Stimulated activated CD8-positive, alpha-beta memory T cell treated with anti-CD3 and anti-CD28 coated beads, Interleukin-2, amount 100 ng/mL, for 1 hour (primary cell): ENCODE measurements at places on chromosomes 1 and 21.

DNA sequence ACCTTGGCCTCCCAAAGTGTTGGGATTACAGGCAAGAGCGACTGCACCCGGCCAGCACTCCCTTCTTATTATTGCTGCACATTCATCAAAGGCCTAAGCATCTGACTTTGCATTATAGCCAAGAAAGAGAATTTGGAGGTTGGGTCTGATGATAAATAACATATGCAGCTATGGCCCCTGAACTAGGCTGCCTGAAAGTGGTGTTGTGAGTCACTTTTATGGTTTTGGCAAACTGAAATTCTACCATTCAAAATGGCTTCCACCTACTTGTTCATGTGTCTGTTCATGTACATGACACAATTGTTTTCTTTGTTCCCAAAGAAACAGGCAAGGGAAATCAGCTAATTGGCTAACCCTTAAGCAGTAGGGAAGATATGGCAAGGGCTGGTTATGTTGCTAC, 25.0 kb upstream of the UAP1 start:
- no peak for DNase-seq

GRCh38 chr21:44858291-44858690, 15.2 kb downstream of the PTTG1IP start:
- DNase-seq = no peak

GRCh38 chr1:236160540-236161127, 18.3 kb downstream of the GPR137B start:
- no peak for DNase-seq

DNA sequence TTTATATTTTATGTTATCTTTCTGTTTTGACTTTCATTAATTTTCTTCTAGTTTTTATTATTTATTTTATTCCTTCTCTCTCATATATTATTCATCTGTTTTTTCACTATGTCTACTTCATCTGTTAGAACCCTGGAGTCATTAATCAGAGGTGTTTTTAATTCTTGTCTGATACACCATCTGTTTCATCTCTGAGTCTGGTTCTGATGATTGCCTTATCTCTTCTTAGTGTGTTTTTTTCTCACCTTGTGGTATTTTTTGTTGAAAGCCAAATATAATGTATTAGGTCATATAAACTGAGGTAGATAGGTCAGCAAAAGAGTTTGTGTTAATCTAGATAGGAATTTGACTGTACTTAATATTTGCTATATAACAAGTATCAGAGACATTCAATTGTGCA, 1005.7 kb upstream of the NCAM2 start:
- DNase-seq = no peak

GRCh38 chr1:23638188-23638619, 53.4 kb upstream of the RPL11 start:
- no peak for DNase-seq

GRCh38 chr1:15592285-15592684, 7.4 kb upstream of the AGMAT start:
- DNase-seq = no peak

GRCh38 chr1:246647113-246647512, 77.1 kb upstream of the SCCPDH start:
- no peak for DNase-seq

- no peak for DNase-seq
Measured at GRCh38 chr1:25735956-25736529, 64.0 kb upstream of the SELENON start.

DNA sequence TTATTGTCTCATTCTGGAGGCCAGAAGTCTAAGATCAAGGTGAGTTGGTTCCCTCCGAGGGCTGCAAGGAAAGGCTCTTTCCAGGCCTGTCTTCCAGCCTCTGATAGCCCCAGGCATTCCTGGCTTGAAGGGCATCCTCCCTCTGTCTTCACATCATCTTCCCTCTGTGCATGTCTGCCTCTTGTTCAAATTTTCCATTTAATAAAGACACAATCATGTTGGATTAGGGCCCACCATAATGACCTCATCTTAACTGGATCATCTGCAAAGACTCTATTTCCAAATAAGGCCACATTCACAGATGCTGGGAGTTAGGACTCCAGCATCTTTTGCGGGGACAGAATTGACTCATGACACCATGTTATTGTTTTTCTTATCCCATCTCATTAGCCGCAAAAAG, 24.5 kb downstream of the HUNK start:
- DNase-seq = no peak

- no peak for DNase-seq
Measured at GRCh38 chr1:113390871-113391648, 745 bp downstream of the MAGI3 start.

DNA sequence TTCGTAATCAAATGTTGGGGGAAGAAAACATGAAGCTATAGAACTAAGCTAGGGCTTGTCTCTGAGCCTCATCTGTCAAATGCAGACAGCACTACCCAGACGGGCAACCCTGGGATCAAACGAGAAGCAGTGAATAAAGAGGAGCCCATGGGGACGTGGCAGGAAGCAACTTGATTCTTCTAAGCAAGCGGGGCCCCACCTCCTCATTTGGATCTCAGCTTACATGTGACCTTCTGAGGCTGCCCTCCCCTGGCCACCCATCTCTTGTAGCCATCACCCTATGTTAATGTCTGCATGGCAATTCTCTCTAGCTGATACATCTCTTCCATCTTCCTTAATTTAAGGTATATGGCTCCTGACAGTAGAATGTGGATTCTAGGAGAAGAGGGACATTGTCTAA, 171.3 kb downstream of the IGSF21 start:
- no peak for DNase-seq

- no peak for DNase-seq
Measured at GRCh38 chr1:21902026-21903012, 34.8 kb downstream of the HSPG2 start.

- no peak for DNase-seq
Measured at GRCh38 chr1:102628109-102628613, 480.2 kb downstream of the COL11A1 start.

DNA sequence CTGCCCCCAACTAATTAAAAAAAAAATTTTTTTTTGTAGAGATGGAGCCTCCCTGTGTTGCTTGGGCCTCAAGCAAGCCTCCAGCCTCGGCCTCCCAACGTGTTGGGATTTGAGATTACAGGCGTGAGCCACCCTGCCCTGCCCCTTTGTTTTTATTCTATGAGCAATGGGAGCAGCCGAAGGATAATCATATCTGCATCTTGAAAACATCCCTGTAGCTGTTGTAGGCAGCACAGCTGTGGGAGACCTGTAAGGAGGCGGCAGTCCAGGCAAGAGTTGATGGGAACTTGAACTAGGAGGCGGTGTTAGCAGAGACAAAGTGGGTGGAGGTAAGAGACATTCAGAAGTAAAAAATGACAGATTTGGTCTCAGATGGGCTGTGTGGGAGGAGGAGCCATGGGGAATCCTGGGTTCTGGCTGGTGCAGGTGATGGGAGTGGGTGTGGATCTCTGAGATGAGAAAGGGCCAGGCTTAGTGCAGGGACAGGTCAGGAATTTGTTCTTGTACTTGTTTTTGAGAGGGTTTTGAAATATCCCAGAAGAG, 31.3 kb downstream of the STUM start:
- no peak for DNase-seq

DNA sequence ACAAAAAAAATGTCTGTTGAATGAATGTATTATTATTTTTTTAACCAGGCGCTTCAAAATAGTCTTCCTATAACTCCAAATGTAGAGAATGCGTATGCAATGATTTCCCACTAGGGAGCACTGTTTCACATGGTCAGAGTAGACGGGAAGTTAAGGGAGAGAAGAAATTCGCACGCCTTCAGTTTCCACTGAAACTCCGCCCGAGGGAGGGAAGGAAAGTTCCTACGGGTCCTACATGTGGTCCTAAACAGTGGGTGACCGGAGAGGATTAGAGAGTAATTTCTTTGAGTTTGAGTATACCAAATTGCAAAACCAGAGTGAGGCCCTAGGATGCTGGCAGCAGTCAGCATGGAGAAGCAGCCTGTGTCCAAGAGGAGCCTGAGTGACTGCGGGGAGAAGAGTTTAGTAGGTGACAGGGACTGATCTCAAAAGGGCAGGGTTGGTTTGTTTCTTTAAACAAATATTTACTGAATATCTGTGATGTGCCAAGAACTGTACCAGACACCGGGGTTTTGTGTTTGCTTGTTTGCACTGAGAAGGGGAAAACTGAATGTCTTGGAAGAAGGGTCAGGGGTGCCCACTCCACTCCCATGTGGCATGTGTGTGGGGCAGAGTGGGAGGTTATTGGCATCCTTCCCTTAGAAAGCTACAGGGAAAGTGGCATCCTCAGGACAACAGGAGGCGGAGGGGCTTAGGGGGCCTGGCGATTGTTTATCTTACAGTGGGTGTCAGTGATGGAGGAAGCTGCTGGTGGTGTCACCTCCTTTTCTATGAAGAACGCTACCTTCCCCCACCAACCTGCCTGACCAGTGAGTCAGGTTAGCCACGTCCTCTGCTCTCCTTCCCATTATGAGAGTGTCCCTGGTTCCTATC, 22.8 kb downstream of the RNU5D-1 start:
- DNase-seq = no peak

- no peak for DNase-seq
Measured at GRCh38 chr1:164713456-164714207, 154.6 kb downstream of the PBX1 start.

DNA sequence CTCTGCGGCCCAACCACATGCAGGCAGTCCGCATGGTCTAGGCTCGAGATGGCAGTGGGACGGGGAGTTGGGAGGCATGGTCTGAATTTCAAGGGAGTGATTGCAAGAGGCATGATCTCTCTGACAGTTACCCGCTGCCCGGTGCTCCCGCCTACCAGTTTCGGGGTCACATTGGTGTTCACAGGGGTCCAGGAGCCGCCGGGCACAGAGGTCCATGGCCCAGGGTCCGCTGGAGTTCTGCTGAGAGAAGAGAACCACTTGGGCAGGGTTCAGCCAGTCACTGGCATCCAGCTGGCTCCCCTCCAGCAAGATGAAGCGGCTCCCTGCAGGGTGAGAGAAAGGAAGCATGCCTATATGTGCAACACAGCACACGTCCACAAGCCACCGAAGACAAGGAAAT, 141.3 kb downstream of the ASTN1 start:
- no peak for DNase-seq

- DNase-seq = no peak
Measured at GRCh38 chr1:63723602-63724001, 50.2 kb upstream of the ROR1 start.

GRCh38 chr1:178532392-178532791, 19.5 kb downstream of the TEX35 start:
- DNase-seq = peak; percentile 41

GRCh38 chr1:210332719-210333398, 4.2 kb downstream of the HHAT start:
- no peak for DNase-seq

GRCh38 chr1:3466366-3467075, 12.1 kb downstream of the ARHGEF16 start:
- DNase-seq = no peak

DNA sequence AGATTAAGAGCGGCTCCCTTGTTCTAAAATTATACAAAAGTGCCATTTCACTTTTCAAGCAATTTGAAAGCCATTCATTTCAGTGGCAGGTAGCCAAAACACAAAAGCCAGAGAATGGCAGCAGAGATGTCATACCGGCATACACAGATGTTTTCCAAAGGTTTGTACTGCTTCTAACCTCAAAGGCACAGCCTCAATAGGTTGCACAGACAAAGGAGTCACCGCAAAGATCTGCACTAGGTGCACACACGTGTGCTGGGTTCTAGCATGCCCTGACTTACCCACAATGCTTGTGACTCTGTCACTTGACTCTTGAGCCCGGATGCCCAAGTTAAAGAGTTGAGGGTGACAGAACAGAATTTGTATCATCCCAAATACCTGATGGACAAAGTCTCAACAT, 448.9 kb upstream of the ADGRL2 start:
- no peak for DNase-seq

GRCh38 chr1:108830119-108831008, 26.5 kb downstream of the AKNAD1 start:
- DNase-seq = no peak

DNA sequence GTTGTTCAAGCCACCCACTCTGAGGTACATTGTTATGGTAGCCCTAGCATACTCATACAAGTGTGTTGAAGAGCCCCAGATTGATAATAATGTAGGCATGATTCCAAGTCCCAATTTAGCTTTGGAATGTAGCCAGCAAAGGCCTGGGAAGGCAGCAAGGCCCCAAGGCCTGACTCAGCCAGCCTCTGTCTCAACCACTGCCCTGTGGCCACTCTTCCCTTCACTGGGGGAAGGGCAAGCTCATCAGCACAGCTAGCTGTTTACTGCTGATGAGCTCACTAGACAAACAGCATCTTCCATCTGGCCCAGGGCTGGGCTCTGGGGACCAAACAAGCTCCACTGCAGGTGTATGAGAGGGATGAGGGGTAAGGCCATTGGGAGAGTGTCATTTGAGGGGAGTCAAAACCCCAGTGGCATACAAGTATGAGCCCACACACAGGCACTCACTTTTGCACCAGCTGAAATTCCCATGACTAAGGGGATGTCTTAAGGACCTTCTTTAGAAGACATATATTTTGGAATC, 2.2 kb upstream of the IRF6 start:
- no peak for DNase-seq

GRCh38 chr1:51488372-51489050, 30.6 kb downstream of the EPS15 start:
- no peak for DNase-seq

DNA sequence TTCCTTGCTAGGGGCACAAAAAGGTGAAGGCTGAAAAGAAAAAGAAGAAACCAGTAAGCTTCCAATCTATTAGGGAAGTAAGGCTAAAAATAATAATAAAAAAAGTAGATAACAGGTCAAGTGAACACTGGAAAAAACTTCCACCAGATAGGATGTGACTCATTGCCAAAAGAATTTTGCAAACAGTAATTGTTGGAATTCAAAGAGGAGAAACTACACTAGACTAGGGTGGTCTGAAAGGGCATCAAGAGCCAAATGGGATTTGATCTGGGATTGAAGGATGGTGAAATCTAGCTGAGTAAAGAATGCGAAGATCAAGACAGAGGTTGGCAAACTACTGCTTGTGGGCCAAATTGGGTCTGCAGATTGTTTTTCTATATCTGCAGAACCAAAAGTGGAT, 6.0 kb upstream of the ST6GALNAC3 start:
- DNase-seq = no peak

- DNase-seq = no peak
Measured at GRCh38 chr1:160486453-160486852, 36.6 kb downstream of the SLAMF6 start.

GRCh38 chr1:229378586-229379367, 35.9 kb upstream of the CCSAP start:
- no peak for DNase-seq

DNA sequence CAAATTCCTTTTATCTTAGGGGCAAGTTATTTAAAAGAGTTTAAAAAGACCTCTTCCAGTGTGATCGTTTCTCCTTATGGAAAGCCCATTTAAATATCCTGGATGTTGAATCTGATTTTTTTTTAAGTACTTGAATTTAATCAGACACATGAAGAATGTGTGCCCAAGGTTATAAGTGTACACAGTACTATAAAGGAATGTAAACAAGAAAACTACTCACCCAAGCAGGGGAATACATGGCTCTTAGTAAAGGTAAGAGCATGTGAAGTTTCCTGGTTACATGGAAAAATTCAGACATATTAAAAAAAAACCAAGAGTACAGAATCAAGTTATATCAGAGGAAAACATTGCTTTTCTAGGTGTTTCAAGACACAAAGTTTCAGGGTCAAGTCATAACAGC, 546.9 kb downstream of the MATN1 start:
- DNase-seq = no peak

GRCh38 chr21:41037212-41037611, 130.7 kb upstream of the BACE2 start:
- DNase-seq = no peak

GRCh38 chr1:156571261-156571852, 1.0 kb downstream of the IQGAP3 start:
- DNase-seq = no peak

- DNase-seq = no peak
Measured at GRCh38 chr1:3922201-3922725, 22.2 kb upstream of the C1orf174 start.

- no peak for DNase-seq
Measured at GRCh38 chr21:14591882-14592281, 45.8 kb upstream of the SAMSN1 start.
